ENCODE measurements at places on chromosomes 16 and 17.

GRCh38 chr16:30748634-30749445 lies 615 bp downstream of the PHKG2 start:
- DNase-seq, result peak; percentile 21

- DNase-seq, result no peak
Observed at GRCh38 chr17:6508519-6509030, 47.8 kb downstream of the PITPNM3 start.

DNA sequence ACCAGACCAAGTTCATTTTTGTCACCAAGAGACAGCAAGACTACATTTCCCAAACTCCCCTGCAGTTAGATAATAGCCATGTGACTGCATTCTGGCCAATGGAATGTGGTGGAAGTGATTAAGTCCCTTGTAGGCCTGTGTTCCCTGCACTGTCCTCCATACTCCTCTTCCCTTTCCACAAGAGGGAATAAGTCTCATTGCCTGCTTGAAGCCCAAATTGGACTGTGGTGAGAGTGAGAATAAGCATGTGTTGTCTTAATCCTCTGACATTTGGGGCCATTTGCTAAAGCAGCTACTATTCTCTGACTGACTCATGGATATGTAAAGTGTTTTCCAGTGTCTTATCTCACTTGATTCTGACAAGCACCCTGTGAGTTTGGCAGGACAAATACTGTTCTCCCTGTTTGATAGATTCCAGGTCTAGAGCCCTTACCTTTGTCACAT lies 20.7 kb downstream of the PIK3R6 start:
- DNase-seq, result no peak

DNA sequence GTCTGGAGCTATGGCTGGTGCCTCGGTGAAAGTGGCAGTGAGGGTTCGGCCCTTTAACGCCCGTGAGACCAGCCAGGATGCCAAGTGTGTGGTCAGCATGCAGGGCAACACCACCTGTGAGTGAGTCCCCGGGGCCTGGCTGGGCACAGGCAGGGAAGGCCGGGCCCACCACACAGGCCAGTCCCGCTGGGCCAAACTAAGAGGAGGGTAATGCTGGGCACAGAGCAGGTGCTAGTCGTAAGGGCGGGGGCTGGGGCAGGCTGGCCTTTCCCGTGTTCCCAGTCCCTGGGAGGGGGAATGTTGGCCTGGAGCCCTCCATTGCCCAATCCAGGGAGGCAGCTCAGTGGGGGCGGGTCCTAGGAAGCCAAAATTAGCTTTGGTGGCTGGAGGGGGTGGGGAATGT lies 2.5 kb downstream of the KIF1C start:
- no peak for DNase-seq

GRCh38 chr17:72754513-72754912 lies 338.0 kb downstream of the SLC39A11 start:
- DNase-seq, result no peak

- DNase-seq, result no peak
Observed at GRCh38 chr16:64532691-64533090, 589.2 kb downstream of the CDH11 start.

GRCh38 chr16:48611329-48612137 lies 1.6 kb upstream of the N4BP1 start:
- no peak for DNase-seq

DNA sequence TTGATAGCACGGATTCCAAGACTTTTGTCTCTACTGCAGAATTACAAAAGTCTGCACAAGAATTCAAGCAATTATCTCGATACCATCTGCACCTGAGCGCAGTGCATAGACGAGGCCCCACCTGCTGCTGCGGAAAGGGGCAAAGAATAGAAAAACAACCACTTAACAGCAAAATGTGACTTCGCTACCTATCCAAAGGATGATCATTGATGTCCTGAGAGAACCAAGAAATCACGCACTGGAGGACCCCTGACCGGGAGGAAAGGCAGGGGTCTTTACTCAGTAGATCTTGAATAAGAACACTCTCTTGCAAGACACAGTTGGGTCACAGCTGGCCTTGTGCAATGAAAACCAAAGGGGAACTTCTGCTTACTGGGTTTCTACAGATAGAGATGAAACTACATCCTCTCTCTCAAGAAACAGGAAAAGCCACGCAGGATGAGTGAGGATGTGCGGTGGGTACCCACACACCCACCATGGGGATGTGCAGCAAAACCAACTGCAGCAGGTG lies 147.4 kb upstream of the RPH3AL start:
- no peak for DNase-seq

- no peak for DNase-seq
Observed at GRCh38 chr16:64749346-64749745, 372.5 kb downstream of the CDH11 start.

Data from hypothalamus (tissue), 51 donors.